ENCODE measurements at places on chromosomes 11 and 22.
A peak's percentile ranks its signal among the peaks of the same experiment; 100 is the strongest.

GRCh38 chr11:66728693-66729385 is at the start of gene SPTBN2:
Gene SPTBN2 (minus strand): TSS chr11:66729216. CDS start chr11:66721240, 7,976 bp downstream.
- DNase-seq = peak; percentile 51

GRCh38 chr11:898540-899190 is 11.9 kb downstream of the CHID1 start:
- DNase-seq = no peak

DNA sequence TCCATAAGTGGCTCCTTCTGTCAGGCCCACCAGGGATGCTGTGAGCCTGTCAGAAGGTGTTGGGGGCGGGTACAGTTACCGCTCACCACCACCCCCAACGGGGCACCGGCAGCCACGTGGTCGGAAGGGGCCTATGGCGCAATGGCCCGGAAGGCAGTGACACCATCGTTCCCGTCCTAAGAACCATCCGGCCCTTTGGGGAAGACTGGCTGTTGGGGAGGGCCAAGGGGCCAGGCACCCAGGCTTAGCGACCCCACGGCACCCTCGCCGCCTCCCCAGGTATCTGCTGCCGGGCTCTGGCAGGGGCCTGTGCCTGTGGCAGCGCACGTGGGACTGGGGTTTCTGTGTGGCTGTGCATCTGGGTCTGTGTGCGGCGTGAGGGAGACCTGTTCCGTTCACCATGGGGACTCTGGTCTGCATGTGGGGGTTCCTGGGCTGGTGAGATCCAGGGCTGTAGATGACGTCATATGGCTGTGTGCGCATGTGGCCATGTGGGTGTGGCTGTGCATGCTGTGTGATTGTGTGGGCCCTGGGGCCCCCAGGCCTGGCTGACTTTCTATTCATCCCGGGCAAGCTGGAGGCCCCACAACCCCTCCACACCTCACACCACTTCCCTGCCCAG is 717 bp downstream of the OSM start:
- no peak for DNase-seq

DNA sequence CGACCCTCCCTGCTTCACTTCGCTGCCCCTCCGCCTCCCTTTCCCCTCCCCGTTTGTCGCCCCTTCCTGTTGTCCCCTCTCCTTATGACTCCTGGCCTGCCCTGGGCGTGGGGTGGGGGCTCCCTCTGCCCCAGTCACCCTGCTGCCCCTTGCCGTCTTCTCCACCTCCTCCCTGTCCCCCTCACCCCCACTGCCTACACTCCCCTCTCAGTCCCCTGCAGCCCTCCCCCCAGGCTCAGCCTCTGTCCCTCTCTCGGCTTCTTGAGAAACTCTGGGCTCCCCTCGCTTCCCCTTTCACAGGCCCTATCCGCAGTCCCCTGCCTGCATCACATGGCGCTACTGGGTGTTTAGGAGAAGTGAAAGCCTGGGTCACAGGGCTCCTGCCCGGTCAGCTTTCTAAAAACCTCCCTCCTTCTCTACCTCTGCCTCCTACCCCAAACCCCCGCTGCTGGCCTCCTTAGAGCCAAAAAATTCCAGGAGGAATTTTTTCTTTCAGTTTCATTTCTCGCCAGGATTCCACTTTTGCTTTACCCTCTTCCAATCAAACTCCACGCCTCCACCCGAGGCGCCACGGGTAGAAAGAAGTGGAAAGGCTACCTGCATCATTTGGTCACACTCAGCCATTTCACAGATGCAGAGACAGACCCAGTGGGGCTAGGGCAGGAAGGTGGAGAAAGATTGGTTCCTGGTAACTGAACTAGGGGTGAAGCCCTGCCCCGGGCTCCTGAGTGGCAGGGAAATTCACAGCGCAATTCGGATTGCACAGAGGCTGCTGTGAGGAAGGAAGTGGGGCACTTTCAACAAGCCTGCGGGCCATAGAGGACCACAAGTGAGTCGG is at the start of gene SLC15A3:
SLC15A3 (minus strand) TSS at position 273 of the 838 bp plus-strand sequence. CDS start 625 bp downstream, outside the sequence.
- DNase-seq = no peak

- DNase-seq = no peak
Observed at GRCh38 chr22:34897126-34897525, 168.8 kb upstream of the ISX start.

GRCh38 chr11:75140269-75141138 is 10.4 kb upstream of the SLCO2B1 start:
- peak; percentile 65 for DNase-seq

All from posterior cingulate gyrus (tissue), 11 donors.